ENCODE measurements at places on chromosomes 16 and 17.
A peak's percentile ranks its signal among the peaks of the same experiment; 100 is the strongest.

DNA sequence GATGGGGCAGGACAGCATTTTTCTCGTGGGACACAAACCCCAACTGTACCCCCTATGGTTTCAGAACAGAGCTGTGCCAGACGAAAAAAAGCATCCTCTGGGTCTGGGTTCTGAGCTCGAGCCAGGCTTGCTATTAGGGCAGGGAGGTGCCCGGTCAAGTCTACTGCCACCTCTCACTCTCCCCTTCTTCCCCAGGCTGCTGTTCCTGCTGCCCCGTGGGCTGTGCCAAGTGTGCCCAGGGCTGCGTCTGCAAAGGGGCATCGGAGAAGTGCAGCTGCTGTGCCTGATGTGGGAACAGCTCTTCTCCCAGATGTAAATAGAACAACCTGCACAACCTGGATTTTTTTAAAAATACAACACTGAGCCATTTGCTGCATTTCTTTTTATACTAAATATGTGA lies 1.1 kb downstream of the MT1E start:
- DNase-seq: no peak

DNA sequence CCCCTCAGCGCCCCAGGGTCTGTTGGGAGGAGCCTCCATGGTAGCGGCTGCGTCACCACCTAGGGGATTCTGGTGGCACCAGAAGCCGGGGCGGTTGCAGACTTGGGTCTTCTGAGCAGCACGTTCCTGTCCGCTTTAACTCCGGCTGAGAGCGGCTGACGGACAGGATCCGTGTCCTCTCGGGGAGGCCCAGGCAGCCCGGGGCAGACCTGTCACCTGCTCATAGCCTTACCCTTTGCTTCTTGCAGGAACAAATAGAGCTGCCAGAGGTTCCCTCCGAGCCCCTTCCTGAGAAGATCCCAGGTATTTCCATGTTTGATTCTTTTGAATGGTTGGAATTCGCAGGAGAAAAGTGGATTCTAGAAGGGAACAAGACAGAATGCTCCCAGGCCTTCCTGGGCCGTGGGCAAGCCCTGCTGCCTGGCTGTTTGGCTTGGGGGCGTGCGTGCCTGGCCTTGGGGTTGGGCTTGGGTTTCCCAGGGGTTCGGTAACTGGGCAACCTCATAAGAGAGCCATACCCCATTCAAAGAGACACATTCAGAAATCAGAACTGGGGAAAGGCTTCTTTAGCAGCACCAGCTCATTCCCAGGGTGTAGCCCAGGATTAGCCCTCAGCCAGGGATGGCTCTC lies 6.6 kb downstream of the CHMP6 start:
- DNase-seq: no peak

- no peak for DNase-seq
These were observed 51.3 kb upstream of the FBXO47 start for GRCh38 chr17:39018267-39019134.

- peak; percentile 96 for DNase-seq
These were observed 16.2 kb downstream of the PITPNA start for GRCh38 chr17:1546292-1546922.

DNA sequence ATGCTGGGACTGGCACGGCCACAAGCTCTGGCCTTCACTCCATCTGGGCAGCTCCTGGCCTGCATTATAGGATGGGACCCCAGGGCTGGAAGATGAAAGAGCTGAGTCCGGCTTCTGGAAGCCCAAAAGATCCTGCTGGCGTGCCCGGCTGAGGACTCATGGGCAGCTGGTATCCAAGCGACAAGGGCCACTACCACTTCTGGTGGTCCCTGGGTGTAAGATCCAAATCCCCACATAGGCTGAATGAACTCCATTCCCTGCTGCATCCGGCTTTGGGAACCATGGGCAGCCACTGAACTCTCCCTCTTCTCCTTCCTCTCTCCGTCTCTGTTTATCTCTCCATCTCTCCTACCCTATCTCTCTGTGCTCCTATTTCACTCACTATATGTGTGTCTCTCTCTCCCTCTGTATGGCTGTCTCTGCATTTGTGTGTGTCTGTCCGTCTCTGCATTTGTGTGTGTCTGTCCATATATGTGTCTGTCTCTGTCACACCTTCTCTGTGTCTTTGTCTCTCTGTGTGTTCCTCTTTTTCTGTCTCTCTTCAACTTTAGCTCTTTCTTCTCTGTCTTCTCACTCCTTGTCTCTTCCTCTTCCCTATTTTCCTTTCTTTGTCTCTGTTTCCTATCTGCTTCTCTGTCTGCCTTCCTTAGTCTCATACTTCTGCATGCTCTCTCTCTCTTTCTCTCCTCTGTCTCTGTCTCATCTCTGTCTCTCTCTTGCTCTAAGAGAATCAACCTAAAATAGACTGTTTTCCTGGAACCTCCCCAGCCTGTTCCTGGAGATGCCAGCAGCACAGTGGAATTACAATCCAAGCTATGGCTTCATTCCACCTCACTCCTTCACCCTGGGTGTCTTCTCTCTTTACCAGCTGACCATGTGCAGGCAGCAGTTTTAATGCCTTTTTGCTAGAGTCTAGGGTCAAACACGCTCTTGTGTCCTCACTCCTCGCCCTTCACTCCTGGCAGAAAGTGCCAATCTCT lies 60.4 kb upstream of the IRX6 start:
- no peak for DNase-seq

GRCh38 chr16:77951788-77952187 lies 70.6 kb upstream of the CLEC3A start:
- DNase-seq: peak; percentile 39

GRCh38 chr17:60392845-60393702 lies 1.1 kb upstream of the USP32 start:
- peak; percentile 54 for DNase-seq

- peak; percentile 91 for DNase-seq
These were observed 591 bp upstream of the TNFSF13 start for GRCh38 chr17:7557775-7558543.

DNA sequence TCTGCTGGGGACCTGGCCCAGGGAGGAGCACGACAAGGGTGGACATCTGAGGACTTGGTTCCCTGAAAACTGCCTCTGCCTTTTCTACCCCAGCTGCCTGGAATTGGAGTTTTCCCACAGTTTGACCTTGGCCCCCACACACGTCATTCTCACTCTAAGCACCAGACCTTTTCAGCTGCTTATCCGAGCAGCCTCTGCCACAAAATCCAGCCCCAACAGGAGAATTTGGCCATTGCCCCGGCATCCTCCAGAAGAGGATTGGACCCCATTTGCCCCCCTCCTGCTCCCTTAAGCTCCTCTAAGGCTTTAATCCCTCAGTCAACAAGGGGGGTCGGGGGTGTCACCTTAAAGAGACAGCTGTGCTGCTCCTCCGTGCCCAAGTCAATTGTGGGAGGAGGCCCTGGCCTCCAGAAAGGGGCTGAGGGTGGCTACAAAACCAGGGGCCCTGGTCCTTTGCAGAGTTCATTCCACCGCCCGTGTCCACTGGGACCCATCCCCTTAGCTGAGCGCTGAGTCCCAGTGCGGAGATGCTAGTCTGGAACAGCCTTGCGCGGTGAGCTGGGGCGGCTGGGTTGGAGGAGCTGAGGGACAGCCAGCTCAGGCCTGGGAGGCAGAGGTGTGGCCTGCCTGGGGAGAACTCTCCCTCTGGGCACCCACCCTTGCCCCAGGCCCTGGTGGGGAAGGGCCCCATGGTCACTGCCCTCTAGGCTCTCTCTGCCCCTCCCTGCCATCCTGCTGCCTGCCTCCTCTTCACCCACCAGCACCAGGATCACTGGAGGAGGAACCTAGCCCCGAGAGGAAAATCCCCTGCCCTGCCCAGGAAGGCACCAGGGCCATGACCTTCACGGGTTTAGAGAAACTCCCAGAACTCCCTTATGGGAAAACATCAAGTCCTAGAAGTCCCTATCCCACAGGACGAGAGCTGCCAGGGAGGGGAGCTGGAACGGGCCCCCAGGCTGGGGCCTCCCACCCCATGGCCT lies 18.8 kb downstream of the TTYH2 start:
- no peak for DNase-seq

GRCh38 chr16:782766-783403 lies 5.3 kb downstream of the RPUSD1 start:
- no peak for DNase-seq

GRCh38 chr16:68358951-68359350 lies 48.1 kb downstream of the PRMT7 start:
- DNase-seq: no peak

DNA sequence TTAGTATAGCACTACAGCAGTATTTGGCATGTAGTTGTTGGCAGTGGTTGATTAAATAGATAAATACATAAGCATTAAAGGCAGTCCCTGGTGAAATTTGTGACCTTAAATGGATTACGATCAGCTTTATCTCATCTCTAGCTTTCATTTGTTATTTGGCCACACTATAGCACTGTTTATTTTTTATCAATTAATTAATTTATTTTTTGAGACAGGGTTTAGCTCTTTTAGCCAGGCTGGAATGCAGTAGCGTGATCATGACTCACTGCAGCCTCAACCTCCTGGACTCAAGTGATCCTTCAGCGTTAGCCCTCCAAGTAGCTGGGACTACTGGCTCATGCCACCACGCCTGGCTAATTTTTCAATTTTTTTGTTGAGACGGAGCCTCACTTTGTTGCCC lies 18.7 kb upstream of the ARHGAP17 start:
- DNase-seq: no peak

GRCh38 chr16:72898216-72898825 lies 149.6 kb downstream of the ZFHX3 start:
- no peak for DNase-seq

GRCh38 chr16:27221576-27222248 lies 18.4 kb downstream of the KDM8 start:
- DNase-seq: no peak

DNA sequence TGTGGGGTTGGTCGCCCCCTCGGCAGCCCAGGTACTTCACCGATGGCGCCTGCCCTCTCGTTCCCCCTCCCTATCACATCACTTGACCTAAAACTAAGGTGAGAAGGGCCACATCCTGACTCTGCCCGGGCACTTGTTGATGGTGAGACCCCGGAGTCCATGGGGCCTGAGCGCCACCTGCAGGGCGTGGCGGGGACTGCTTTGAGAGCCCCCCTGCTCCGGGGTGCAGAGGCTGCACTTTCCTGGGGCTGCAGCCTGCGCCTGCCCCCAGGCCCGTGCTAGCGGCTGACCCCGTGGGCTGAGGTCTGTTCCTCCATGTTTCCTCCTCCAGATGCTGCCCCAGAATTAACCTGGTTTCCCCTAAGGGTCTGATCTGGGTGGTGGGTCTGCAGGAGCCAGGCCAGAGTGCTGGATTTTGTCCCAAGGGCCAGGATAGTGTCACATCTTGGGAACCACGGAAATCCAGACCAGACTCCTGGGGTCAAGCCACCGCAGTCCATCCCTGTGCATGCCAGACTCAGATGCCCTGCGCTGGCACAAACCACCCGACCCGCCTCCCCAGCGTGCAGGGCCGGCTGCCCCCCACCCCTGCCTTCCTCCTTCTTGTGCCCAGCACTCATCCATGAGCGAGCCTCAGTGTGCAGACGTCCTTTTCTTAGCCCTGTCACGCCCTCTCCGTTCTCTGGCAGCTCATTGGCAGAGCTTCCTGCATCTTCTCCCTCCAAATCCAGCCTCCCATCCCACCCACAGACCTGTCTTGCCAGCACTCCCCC lies 2.7 kb downstream of the NDUFAF8 start:
- DNase-seq: peak; percentile 26

- no peak for DNase-seq
These were observed 12.6 kb downstream of the GRB7 start for GRCh38 chr17:39750131-39751015.

- no peak for DNase-seq
These were observed 234.6 kb upstream of the MON1B start for GRCh38 chr16:76956394-76956793.

DNA sequence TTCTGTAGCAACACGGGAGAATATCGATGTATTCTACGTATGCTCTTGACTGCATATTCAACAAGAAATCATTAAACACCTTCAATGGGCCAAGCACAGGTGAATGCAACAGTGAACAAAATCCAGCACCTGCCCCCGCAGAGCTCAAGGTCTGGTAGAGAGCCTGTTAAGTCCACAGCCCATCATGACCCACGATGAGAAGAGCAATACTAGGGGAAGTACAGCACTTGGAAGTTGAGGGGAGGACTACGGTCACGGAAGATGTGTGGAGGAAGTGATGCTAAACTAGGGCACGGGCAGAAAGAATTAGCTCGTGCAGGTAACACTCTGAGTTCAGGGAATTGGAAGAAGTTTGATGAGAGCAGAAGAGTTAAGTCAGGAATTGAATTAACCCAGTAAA lies 253.6 kb downstream of the HAPSTR1 start:
- DNase-seq: no peak

DNA sequence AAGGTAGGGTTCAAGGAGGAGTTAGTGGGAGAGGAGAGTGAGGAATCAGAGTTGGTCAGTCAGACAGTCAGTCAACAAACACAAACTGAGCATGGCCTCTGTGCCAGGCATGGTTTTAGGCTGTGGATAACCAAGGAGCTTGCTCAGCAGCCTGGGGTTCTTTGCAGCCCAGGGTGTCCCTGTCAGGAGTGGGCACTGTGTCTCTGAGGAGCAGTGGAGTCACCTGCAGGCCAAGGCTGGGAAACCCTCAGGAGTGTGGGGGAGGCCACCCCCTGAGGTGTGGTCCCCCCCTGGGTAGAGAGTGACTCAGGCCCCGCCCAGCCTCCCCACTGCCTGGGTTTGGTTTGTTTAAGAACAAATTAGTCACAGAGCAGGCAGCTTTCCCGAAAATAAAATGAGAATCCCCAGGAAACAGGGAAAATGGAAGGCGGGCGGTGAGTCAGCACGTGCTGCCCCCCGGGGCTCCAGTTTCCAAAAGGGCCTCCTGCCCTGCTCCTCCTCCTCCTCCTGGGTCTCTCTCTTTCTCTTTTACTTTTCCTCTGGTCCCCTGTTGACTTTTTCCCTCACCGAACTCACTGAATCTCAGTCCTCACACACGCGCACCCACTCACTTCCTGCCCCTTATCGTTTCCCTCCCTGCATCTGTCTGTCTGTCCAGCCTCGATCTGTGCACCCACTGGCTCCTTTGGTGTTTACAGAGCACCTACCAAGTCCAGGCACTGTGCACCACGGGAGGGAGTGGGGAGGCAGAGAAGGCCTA lies 44.3 kb downstream of the SOCS3 start:
- DNase-seq: peak; percentile 70

- no peak for DNase-seq
These were observed 25.5 kb downstream of the TMEM235 start for GRCh38 chr17:78256707-78257591.

- DNase-seq: no peak
These were observed 187.9 kb downstream of the KCNJ2 start for GRCh38 chr17:70357190-70357589.

- DNase-seq: no peak
These were observed 9.5 kb upstream of the KRT19 start for GRCh38 chr17:41537614-41537954.

- no peak for DNase-seq
These were observed 105.8 kb upstream of the CDH5 start for GRCh38 chr16:66260522-66261254.

- peak; percentile 36 for DNase-seq
These were observed 21.4 kb downstream of the ADORA2B start for GRCh38 chr17:15966183-15966878.
